Adipocyte (in vitro differentiated cells): ENCODE measurements at places on chromosomes 2 and 18.
A peak's percentile ranks its signal among the peaks of the same experiment; 100 is the strongest.

DNA sequence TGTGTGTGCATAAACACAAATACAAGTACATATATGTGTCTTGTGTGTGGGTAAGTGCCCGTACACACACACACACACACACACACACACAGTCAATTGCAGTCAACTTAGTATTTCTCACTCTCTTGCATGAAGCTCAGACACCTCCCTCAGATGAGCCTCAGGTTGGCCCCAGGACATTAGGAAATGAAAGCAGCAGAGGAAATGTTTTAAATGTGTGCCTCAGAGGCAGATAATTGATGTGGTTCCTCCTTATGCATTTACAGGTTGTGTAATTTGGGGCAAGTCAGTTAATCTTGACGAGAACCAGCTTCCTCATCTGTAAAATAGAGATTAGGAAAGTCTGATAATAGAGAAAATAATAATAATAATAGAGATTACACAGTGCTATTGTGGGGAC lies 814.0 kb upstream of the ID2 start:
- DNase-seq: no peak

- no peak for DNase-seq
Observed at GRCh38 chr2:88053934-88054781, 1.4 kb downstream of the KRCC1 start.

GRCh38 chr2:195562570-195563566 lies 94.2 kb upstream of the SLC39A10 start:
- DNase-seq: peak; percentile 22

DNA sequence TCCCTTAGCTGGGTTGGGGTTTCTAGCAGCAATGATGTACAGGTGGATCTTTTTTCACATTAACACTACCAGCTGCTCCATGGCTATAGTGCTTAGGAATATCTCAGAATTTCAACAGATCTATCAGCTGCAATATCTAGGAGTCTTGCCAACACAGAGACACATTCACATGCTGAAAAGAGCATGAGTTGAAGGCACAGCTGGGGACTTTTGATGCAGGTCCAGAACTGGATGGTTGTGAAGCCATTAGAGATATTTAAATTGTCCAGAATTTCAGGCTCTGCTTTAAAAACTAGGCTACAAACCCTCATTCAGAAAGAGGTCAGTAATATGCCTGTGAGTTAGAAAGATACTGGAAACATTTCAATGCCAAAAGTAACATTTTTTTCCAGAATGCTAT lies 122.2 kb upstream of the CCDC195 start:
- peak; percentile 81 for DNase-seq

DNA sequence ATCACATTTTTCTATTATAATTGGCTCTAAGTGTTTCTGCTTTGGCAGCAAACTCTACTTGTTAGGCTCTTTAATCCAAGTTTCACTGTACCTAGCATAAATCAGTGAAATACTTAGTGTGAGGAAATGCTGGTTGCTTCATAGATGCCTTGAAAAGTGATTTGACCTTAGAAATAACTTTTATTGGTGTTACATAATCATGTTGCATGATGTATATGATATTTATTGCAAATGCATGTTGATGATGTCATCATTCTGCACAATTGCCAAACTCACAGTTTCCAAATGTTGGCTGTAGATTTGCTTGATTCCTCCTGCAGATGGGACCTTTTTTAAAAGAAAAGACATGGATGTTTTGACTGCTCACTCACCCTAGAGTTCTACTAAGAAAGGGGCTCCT lies 137.6 kb upstream of the BCL2L11 start:
- no peak for DNase-seq

DNA sequence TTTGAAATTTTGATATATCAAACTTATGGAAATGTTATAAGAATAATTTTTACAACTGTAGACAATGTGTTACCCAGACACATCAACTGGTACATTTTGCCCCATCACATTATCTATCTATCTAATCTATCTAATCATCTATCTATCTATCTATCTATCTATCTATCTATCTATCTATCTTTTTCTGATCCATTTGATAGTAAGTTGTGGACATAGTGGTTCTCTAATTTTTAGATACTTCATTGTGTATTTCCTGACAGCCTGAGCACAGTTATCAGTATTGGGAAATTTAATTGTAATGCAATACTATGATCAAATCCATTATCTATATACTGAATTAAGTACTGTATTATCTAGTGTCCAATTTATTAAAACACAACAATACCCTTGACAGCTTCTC lies 42.0 kb upstream of the TMEM18 start:
- no peak for DNase-seq

DNA sequence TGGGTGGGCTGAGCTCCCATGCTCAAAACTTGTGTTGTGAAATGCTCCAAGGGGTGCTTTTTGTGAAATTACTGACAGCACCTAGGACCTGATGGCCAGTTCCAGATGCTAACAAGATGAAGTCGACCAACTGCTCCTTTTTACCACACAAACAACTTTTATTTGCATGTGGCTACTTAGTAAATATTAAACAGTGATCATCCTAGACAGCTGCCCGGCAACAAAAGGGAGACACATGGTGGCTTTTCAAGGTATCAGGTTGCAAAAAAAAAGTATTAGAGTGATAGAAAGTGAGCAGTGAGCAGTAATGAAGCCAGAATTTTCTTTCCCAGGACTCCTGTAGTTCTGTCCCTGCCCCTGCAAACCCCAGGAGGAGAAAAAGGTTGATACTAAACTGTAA lies 118.5 kb downstream of the RPIA start:
- DNase-seq: no peak

GRCh38 chr2:236816197-236817170 lies 246.9 kb downstream of the ACKR3 start:
- DNase-seq: no peak

GRCh38 chr2:176128982-176129796 lies at the start of gene HOXD8:
TSS of gene HOXD8 (plus strand) at chr2:176129705. CDS start at chr2:176130367, 662 bp downstream.
- peak; percentile 34 for DNase-seq

- no peak for DNase-seq
Observed at GRCh38 chr18:50428531-50429206, 53.8 kb downstream of the SKA1 start.
